NCI-H510A treated with DMSO at 0.1 percent for 48 hours (cell line): ENCODE measurements at places on chromosomes 1 and 21.

- no peak for DNase-seq
Observed at GRCh38 chr1:82059959-82060358, 259.2 kb downstream of the ADGRL2 start.

DNA sequence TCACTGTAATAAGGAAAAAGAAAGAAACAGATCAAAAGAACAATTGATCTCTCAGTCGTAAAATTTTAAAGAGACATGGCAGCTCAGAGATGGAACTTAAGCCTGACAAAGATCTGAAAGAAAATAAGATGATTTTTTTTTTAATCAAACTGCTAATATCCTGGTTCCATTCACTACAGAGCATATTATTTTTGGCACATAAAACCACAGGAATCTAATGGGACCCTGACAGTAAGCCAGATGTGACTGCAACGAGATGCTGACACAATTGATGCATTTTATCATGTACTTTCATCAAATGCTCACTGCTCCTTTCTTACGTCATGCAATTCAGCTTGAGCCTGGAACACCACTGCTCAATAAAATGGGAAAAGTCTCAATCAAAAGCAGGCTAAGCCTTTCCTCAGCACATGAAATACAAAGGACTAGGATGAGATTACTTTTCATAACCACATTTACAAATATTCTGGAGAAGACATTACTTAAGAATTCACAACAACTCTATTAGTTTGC is 16.6 kb downstream of the GPATCH2 start:
- DNase-seq = no peak

- peak; percentile 14 for DNase-seq
Observed at GRCh38 chr1:224629965-224630364, 13.8 kb downstream of the CNIH3 start.

GRCh38 chr21:41478319-41479177 is 29.4 kb downstream of the TMPRSS2 start:
- DNase-seq = no peak

- no peak for DNase-seq
Observed at GRCh38 chr1:17099616-17100340, 19.5 kb downstream of the PADI2 start.

DNA sequence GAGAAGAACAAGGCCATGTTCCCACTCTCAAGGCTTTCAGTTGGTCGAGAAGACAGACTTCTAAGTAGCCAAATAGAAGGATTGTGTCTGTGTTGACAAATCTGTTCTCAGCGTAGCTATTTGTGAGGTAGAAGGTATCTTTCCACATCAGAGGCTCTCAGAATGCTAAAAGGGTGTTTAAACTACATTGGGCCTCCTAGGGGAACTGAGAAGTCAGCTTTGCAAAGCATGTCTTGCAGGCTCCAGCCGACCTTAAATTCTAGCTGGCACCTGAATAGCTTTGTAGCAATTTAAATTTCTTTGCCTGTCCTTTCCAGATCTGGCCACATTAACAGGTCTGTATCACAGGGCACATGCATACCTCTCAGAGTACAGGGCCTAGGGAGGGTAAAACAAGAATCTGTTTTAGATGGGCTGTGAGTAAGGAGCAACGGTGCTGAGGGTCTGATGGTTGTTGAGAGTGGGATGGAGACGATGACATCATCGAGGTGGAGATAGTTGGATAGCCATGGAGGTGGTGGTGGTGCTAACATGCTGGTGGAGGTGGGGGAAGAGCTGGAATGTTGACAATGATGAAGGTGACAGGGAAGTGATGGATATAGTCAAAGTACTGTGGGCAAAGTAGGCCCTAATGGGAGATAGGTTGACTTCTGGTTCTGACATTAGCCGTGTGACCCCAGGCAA is 17.0 kb upstream of the DMBX1 start:
- no peak for DNase-seq

DNA sequence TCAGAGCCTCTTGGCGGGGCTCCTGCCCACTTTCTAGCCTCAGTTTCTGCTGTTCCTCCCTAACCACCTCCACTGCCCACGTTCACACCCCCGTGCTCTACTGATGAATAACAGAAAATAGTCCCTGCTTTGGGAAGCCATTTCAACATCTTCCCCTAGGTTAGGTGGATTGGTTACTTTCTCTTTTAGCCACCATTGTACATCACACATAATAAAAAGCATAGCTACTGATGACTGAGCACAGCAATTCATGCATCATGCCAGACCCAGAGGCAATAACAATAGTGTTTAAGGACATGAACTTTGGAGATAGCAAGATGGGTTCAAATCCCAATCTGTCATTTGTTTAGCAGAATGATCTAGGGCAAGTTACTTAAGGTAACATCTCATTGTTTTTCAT is 74.6 kb downstream of the COLGALT2 start:
- DNase-seq = no peak

DNA sequence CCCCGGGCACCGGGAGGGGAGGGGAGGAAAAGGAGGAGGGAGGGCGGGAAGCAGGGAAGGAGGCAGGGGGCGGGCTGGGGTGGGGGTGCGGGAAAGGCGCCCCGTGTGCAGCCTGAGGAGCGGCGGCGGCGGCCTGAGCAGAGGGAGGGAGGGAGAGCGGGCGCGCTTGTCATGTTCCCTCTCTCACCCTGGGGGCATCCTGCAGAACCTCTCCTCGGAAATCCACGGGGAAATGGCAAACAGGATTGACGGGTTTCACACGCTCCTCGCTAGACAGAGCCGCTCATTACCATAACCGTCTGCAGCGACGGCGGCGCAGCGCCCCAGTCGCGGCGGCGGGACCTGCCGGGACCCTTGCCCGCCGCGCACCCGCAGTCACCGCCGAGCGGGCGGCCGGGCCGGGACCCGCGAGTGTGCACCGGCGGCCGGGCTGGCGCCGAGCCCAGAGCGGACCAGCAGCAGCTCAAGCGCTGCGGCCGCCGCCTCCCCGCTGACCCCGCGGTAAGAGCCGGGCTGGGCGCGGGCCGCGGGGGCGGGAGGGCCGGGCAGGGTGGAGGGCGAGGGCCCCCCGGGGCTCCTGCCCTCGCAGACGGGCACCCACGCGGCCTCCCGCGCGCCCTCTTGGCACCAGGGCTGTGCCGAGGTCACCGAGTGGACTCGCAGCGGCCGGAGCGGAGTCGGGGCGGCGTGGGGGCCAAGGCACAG is at the start of gene SERTAD4:
TSS of gene SERTAD4 (plus strand) at position 286 of the 705 bp plus-strand sequence. CDS start 5,165 bp downstream, outside the sequence.
- DNase-seq = peak; percentile 40

GRCh38 chr1:33327587-33328325 is 6.9 kb upstream of the A3GALT2 start:
- DNase-seq = no peak

GRCh38 chr1:87224201-87224600 is 104.5 kb upstream of the LMO4 start:
- no peak for DNase-seq

DNA sequence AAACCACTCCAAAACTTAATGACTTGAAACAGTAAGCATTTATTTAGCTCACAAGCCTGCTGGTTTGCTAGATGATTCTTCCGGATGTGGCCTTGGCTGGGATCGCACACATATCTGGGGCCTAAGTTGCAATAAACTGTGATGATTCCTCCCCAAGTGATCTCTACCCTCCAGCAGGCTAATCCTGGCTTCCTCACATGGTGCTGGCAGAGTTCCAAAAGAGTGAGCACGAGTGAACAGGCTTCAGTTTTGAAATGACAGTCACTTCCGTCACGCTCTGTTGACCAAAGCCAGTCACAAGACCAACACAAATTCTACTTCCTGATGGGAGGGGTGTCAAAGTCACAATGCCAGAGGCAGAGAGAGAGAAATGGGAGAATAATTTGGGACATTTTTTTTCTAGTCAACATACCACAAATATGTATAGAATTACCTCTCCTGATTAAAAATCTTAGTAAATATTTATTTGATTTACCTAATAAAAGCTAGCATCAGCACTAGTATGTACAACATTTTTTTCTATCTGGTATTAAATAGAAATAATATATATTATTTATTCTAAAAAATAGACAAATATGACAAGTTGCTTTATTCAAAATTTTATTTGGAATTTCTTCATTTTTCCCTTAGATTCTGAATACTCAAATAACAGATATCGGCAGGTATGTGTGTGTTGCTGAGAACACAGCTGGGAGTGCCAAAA is 292.7 kb downstream of the TPR start:
- DNase-seq = peak; percentile 99

DNA sequence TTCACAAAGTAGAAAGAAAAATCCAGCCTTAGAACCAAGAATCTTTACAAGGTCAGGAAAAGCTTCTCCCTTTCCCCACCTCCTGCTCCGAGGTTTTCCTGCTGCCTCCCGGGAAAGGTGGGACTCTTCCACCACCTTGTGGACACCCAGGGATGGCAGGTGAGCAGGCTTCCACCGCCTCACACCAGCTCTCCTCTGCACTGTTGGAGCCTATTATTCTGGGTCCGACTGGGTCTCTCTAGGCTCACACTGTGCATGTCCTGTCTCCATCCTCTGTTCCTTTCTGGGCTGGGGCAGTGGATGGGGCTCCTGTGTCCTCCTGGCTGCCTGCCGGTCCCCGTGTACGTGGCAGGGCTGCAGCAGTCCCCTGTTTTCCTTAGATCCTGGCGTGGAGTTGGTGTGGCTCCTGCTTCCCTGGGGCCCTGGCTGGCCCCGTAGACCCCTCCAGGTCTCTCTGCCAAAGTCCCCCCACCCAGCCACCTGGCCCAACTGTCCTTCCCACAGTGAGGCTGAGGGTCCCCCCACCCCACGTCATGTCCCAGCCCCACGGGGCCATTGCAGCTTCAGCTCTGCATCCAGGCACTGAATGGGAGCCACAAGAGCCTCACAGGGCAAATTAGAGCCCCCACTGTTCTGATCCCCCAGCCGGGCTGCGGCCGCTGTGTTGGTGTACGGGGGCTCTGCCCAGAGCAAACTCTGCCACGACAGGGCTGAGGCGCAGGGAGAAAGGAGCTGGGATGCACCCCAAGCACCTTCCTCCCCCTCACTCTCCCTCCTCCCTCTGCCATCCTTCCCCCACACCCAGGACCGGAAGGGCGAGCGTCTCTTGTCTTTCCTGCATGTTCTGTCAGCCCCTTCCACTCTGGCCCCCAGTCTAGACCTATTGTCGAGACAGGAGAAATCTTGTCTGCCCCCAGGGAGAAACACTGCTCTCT is 3.3 kb upstream of the SLC45A1 start:
- peak; percentile 99 for DNase-seq

- DNase-seq = no peak
Observed at GRCh38 chr1:170734412-170735175, 70.7 kb downstream of the PRRX1 start.

- no peak for DNase-seq
Observed at GRCh38 chr1:41671116-41671755, 186.8 kb upstream of the EDN2 start.

DNA sequence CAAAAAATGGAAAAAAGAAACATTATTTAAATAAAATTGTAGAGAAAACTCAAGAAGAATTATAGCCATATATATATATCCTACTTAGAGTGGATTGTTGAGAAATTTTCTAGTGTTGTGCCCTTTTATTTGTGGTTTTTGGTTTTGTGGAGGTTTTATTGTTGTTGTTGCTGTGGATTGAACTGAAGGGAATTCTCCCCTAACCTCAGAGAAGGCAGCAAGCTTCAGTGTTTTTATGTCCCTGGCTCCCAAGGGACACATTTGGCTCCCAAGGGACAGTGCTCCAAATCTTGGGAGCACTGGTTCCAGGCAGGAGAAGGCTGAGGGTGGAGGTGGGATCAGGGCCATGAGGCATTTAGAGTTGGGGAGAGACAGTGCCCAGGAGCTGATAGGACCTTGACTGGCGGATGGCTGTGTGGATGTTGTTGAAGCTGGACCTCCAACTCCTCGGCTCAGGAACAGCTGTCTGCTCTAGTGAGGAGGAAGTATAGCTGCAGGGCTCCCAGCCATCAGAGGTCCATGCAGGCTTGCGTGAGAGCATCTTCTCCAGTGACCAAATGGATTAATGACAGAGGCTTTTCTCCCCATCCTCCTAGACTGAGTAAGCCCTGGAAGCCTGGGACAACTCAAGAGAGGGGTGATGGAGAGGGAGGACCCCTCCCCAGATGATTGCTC is 100.5 kb downstream of the TEX35 start:
- DNase-seq = no peak

- DNase-seq = no peak
Observed at GRCh38 chr21:44854391-44854663, 19.2 kb downstream of the PTTG1IP start.

DNA sequence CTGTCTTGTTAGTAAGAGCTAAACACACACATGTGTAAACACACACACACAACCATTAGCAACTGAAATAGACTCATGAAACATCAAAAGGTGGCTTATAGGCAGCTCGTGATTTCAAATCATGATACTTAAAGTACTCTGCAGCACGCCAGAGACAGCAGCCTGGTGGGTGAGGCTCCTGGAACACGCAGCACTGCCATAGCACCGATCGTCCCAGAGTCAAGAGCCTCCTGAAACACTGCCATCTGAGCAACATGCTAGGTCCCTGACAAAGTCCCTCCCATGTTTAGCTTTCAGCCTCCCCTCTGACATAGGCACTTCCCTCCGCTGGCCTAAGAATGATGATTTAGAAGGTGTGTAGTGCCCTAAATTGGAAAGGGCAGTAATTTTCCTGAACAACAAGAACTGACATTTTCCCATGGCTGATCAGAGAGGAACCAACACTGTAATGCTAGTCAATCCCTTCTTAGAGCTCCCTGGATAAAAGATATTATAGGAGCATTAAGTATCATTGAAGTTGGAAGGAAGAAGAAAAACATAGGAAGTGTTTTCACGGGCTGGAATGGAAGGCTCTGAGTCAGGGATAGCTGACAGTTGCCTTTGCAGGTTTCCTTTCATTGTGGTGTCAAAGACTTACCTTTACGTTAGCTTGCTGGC is 14.1 kb upstream of the DPT start:
- DNase-seq = no peak

GRCh38 chr1:35220976-35221375 is 28.0 kb upstream of the SFPQ start:
- DNase-seq = peak; percentile 78
